ENCODE measurements at places on chromosomes 3 and 15. TPM values are rescaled to one million over a fixed set of nuclear protein-coding genes. Genes with fewer than 3 reads are reported as not detected.
A peak's percentile ranks its signal among the peaks of the same experiment; 100 is the strongest.

The ZBED2 gene
- polyA plus RNA-seq, result not detected

- DNase-seq, result no peak
Measured at GRCh38 chr3:3509665-3510064, 289.6 kb upstream of the LRRN1 start.

DNA sequence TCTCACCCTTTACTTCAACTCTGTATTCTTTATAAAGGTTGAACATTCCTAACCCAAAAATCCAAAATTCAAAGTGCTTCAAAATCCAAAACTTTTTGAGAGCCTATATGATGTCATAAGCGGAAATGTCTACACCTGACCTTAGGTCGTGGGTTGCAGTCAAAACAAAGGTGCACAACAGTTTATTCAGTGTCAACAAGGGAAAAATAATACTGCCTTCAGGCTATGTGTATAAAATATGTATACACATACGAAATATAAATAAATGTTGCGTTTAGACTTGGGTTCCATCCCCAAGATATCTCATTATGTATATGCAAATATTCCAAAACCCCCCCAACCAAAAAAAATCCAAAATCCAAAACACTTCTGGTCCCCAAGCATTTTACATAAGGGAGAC is 90.9 kb downstream of the STAG1 start:
- DNase-seq, result no peak

DNA sequence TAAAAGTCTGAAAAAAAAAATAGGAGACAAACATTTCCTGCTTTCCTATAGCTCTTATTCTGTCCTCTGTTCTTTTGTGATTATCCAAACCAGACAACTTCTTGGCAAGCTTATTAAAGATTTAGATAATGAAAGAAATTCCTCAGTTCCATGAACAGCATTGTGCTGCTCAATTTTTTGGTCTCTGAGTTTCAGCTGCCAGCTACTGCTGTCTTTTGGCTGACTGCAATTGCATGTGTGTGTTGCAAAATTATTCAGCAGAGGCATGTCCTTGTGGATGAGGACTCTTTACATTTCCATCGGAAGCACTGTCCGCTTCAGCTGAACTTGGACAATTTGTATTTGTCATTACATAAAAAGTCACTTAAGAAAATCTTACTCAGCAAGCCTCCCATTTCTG is 397.3 kb upstream of the RASGRP1 start:
- DNase-seq, result no peak

DNA sequence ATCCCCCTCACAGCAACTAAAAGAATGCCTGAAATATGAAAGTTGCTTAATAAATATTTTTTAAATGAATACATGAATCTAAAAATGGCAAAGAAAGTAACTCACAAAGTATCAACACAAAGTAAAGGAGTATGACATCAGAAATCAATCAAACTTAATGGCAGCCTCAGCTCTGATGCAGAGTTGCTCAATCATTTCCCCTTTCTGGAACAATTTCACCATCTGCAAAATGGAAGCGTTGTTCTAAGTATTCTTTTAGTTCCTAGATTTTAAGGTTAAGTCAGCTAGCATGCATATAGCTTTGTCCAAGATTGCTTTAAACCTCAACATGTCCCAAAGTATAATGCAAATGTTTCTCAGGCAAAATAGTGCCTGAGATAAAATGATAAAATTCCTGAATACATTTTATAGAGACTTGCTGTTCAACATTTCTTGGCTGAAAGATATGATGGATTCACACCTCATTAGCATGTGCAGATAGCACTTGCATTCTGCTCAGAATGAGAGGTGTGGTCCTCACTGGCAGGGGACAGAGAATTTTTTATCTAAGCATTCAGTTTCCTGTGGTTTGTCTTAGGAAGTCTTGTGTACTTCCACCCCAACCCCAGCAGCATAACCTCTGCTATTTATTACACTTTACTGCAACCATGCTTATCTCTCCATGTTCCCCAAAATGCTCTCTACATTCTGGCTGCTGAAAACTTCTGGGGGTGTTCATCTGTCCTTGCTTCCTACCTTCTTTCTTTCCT is 429.3 kb downstream of the GRM7 start:
- DNase-seq, result no peak

- no peak for DNase-seq
Measured at GRCh38 chr15:98856532-98856907, 151.1 kb downstream of the PGPEP1L start.

- no peak for DNase-seq
Measured at GRCh38 chr3:112973325-112974177, 1.4 kb downstream of the CD200R1 start.

DNA sequence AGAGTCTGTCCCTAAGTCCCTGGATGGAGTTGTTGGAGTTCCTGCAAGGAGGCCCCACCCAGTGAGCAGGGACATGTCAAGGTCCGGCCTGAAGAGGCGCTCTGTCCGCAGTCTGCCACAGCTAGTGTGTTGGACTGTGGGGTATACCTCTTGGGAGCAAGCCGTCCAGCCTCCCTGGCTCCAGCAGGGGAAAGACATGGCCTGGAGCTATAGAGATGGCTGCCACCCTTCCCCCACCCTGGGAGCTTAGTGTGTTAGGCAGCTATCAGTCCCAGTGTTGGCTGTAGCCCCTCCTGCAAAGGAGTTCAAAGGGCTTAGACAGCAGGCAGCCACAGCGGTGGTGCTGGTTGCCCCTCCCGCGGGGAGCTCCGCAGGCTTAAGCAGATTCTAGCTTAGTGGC is 20.3 kb downstream of the IMPG2 start:
- DNase-seq, result no peak

DNA sequence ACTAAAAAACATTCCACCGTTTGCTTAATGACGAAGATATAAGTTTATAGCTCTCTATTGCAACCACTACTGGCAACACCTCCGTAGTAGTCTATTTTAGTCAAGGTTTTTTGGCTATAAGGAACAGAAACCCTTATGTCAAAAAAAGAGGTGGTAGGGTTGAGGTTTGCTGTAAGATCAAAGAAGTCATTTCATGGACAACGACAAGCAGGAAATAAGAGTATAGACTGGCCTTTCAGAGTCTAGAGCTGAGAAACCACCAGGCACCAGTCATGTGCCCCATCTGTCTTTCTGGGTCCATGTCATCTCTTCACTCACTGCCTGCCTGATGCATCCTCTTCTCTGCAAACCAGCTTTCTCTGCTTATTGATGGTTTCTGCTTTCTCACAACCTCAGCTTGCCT is 42.7 kb downstream of the THBS1 start:
- DNase-seq, result no peak

DNA sequence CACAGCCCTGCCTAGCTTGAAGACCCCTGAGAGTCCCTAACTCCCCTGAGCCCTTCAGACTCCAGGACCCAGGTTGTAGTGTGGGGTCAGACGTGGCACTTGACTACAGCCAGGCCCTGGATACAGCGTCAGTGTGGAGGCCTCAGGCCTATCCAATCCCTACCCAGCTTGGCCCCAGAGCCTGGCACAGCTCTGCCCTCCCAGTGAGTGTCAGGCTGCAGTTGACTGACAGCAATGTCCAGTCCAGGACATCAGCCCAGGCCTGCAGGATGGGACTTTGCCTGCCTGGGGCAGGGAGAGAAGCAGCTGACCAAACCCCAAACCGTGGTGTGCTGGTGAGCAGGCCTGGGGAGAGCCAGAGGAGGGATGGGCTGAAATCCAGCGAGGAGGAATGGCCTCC is 27.3 kb downstream of the KLF13 start:
- peak; percentile 78 for DNase-seq

The KBTBD8 gene
- 0.99 TPM for polyA plus RNA-seq

DNA sequence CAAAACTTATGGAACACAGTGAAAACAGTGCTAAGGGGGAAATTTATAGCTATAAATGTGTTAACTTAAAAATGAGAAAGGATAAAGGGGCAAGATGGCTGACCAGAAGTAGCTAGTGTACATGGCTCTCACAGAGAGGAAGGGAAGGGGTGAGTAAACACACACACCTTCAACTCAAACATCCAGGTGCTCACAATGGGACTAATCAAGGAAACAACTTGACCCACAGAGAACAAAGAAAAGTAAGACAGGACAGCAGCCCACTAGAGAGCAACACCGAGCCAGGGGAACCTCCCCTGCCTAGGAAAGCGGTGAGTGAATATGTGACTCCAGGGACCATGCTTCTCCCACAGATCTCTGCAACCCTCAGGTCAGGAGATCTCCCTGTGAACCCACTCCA is 85.0 kb upstream of the UBP1 start:
- DNase-seq, result no peak

DNA sequence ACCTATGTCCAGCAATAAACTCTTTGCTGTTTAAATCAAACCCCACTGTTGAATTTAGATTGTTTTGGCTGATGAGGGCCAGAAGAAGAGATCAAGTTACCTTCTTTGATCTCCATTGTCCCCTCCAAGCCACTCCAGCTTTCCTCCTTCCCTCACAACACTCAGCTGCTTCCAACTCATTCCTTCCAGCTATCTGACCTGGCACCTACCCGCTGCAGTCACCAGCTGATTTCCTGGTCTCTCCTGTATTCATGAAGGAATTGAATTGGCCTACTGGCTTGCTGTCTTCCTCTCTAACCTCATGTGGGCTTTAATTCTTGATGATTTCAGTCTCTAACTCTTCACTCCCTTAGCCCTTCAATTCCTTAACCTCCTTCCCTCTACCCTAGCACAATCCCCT is 40.8 kb upstream of the ABHD17C start:
- DNase-seq, result no peak

The FEZF2 gene
- not detected for polyA plus RNA-seq

Measured in heart left ventricle (tissue), 16 donors.